H9 (cell line): ENCODE measurements at places on chromosomes 12 and 14. TPM values are rescaled to one million over a fixed set of nuclear protein-coding genes. Genes with fewer than 3 reads are reported as not detected.

- no peak for DNase-seq
Observed at GRCh38 chr12:72793796-72794195, 521.6 kb downstream of the TRHDE start.

- no peak for DNase-seq
Observed at GRCh38 chr12:27966870-27967269, 5.7 kb downstream of the PTHLH start.

The COA8 gene
- total RNA-seq, result 43.2 and 45.5 TPM in 2 replicates

The NOPCHAP1 gene
- 49.3 and 54.1 TPM in 2 replicates for total RNA-seq

DNA sequence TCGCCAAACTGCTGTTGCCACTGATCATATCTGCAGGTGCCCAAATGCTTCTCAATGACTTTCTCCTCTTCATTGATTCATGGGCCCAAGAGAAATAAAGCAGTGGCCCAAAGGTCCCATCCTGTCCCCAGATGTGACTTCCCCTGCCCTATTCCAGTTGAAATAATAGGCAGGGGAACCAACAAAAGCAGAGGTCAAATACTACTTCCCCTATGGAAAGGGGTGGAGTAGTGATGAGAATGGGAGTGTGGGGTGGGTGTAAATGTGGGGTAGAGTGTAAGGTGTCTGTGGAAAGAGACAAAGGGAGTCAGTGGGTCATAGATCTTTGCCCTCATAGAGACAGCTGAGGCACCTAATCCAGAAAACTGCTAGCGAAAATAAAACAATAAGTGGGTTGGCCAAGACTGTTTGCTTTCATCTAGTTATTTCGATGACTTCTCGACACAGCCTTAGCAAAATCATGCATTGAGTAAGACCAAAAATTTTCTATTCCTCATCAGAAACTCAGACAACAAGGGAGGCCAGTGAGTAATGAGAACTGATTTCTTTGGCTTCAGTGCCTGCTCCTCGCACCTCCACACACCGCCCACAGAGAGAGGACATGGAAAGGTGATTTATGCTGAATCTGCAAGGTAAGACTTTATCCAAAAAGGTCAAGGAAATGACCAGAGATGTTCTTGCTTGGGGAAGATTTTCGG is 10.9 kb upstream of the IL22 start:
- no peak for DNase-seq

DNA sequence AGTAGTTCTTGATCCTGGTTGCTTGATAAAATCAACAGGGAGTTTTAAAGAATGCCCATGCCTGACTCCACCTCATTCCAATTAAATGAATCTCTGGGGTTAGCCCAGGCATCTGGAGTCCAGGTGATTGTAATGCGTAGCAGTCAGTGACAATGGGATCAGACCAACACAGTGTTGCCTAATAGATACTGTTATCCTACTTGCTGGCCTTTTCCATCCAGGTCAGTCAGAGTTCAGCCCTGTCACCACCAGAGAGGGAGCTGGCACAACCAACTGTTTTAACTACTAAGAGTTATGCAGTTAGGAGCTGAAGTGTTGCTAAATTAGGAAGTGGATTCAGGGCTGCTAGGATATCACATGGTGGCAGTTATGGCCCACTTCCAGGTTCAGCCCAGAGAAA is 107.1 kb downstream of the GPR135 start:
- peak; percentile 64 for DNase-seq

DNA sequence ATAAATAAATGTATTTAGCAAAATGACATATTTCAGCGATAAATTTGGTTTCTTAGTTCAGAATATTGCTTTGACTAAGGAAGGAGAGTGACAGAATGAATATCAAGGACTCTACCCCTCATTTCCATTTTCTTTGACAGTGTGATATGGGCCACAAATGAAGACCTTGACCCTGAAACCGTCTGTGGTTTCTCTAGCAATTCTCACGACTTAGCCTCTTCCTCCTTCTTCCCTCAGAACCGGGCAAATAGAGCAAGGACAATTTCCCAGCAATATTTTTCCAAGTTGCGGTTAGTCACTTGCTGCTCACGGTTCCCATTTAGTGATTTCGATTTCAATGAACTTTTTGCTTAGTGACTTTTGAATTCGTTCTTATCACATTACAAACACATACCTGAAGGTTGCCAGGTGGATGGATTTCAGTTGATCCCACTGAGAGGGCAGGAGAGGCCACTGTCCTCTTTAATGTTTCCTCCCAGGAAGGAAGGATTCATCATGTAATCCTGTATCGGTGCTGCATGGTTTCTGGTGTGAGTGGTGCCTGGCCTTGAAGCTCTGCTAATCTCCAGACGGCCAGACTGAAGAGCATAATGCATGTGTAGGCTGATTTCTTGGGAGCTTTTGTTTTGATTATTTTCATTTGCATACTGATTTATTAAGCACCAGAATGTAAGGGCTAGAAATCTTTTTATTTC is 77.6 kb downstream of the CHST11 start:
- no peak for DNase-seq

DNA sequence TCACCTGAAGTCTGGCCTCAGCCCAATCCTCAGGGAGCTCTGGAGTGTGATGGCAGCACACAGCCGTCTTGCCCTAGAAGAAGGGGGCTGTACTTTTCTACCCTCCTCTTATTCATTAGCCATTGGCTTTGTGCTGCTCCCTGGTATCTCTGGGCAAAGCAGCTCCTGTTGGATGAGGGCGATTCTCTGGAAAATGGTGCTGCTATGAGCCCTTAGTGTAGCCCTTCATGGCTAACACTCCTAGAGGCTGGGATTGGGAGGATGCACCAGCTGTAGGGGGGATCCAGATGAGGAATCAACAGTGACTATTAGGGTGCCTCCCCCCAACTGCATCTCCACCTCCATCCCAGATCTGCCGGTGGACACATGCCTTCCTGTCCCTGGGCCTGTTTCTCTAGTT is 32.6 kb downstream of the RPH3A start:
- no peak for DNase-seq

The CRACR2A gene
- total RNA-seq, result 2.0 and 2.1 TPM in 2 replicates

The TAS2R14 gene
- total RNA-seq, result 1.9 and 2.1 TPM in 2 replicates

- no peak for DNase-seq
Observed at GRCh38 chr14:88078525-88078924, 73.6 kb downstream of the GPR65 start.

DNA sequence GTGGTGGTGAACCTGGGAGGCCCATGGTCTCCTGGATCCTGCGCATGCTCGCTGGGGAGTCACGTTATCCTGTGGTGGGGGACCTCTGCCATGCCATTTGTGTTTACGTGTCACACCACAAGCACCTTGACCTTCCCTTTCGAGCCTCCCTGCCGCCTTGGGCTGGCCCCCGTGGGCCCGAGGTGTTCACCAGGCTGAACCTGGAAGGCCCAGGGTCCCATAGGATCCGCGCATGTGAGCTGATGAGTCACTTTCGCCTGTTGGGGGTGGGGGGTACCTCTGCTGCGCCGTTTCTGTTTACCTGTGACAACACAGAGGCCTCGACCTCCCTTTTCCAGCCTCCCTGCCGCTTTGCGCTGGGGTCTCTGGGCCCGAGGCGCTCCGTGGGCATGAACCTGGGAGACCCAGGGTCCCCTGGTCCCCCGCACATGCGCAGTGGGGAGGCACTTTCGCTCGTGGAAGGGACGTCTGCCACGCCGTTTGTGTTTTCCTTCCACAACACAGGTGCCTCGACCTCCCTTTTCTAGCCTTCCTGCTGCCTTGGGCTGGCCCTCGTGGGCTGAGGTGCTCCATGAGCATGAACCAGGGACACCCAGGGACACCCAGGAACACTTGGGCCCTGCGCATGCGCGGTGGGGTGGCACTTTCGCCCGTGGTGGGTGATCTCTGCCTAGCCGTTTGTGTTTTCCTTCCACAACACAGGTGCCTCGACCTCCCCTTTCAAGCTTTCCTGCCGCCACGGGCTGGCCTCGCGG is 334.1 kb downstream of the ALG10 start:
- DNase-seq, result no peak

GRCh38 chr14:31084385-31084784 is 58.2 kb upstream of the STRN3 start:
- DNase-seq, result no peak

- no peak for DNase-seq
Observed at GRCh38 chr12:124675881-124676713, 108.7 kb upstream of the NCOR2 start.

GRCh38 chr14:22748631-22749068 is 17.8 kb upstream of the OXA1L start:
- no peak for DNase-seq

The A2M gene
- total RNA-seq, result 0.94 and 1.2 TPM in 2 replicates

GRCh38 chr12:12704593-12705230 is 8.7 kb upstream of the GPR19 start:
- DNase-seq, result peak; percentile 73

The RPS26 gene
- 51.9 and 53.5 TPM in 2 replicates for total RNA-seq

The GLIPR1L2 gene
- total RNA-seq, result 0.09 and 0.35 TPM in 2 replicates

DNA sequence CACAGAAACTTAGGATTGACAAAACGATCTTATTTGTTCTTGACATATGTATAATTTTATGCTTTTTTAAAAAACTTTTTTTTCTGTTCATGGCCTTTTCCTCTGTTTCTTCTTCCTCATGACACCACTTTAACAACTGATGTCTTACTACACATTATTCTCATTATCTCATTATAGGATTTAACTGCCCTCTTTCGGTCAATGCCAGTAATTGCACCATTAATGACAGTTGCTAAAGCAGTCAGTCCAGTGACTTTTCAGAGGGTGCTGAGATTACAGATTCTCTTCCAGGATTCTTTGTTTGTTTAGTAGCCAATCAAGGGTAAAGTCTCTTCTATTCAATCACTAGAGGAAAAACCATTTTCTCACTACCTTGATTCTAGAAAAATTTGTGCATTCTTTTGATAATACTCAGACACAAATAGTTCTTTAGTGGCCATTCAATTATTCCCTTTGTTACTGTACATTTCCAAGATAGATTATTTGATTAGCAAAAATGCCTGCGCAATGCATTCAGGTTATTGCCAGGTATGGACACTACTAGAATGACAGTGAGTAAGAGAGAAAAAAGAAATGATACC is 50.1 kb downstream of the KLRG1 start:
- DNase-seq, result no peak

GRCh38 chr12:66409195-66409871 is 107.0 kb downstream of the HELB start:
- DNase-seq, result peak; percentile 70

DNA sequence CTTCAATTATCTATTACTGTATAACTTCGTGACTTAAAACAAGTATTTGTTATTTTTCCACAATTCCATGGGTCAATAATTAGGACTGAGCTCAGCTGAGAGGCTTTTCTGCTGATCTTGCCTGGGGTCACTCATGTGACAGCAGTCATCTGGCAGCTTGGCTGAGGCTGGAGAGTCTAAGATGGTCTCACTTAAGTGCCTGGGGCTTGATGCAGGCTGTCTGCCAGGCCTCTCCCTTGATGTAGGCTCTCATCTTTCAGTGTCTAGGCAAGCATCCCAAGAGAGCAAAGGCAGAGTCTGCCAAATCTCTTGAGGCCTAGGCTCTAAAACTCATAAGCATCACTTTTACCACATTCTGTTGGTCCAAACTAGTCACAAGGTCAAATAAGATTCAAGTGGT is 93.2 kb downstream of the NKX2-1 start:
- DNase-seq, result no peak

DNA sequence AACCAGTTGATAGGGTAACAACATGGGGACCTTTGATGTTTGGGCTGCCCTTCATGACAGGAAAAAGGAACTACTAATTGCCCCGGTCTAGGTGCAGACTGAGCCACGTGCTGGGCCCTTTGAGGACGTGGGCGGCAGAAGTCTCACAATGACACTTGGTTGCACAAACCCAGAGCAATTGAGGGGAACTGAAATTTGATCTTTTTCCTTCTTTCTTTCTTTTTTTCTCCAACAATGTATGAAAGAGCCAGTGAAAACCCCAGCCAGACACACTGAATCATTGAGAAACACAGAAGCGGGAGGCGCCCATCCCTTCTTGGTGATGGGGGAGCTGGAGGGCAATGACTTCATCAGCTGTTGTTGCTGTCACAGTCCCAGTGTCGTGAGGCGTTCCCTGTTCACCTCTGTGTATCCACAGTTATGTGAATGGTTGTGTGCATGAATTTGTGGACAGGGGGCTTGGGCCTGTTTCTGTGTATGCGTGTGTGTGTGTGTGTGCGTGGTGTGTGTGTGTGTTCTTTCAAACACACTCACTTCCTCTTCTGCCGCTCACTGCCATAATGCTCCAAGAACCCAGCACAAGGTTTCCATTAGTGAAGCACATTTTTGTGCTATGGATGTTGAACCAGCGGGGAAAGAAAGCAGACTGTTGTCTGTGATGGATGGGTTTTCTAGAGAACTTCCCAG is 137.5 kb upstream of the CCND2 start:
- DNase-seq, result no peak

GRCh38 chr14:105180592-105181548 is at the start of gene NUDT14:
Gene NUDT14, minus strand, starts transcription at chr14:105181312. Its CDS starts 103 bp downstream, at chr14:105181209.
- peak; percentile 83 for DNase-seq

The SLC2A13 gene
- 5.1 and 7.0 TPM in 2 replicates for total RNA-seq

GRCh38 chr14:75904311-75904710 is 77.5 kb downstream of the TGFB3 start:
- no peak for DNase-seq

- DNase-seq, result no peak
Observed at GRCh38 chr14:90544566-90544965, 147.7 kb downstream of the CALM1 start.

- peak; percentile 38 for DNase-seq
Observed at GRCh38 chr12:58819345-58819744, 101.0 kb downstream of the LRIG3 start.

DNA sequence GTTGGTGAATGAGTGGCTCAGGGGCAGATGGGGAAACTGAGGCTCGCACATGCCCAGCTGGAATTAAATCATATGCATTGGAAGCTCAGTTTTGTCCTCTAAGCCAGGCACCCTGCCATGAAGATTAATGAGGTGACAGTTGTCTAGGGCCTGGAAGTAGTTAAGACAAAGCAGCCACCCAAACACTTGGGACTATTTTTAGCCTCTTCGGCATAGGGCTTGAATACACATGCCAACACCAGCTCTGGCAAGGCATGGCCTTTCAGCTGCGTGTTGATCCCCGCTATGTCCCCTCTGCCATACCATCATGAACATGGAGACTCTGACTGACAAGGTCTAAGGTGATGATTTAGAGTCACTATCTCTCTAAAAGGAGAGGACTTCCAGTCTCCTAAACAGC is 250.2 kb downstream of the KSR2 start:
- DNase-seq, result no peak

- DNase-seq, result no peak
Observed at GRCh38 chr12:69337311-69338090, 10.7 kb upstream of the LYZ start.

DNA sequence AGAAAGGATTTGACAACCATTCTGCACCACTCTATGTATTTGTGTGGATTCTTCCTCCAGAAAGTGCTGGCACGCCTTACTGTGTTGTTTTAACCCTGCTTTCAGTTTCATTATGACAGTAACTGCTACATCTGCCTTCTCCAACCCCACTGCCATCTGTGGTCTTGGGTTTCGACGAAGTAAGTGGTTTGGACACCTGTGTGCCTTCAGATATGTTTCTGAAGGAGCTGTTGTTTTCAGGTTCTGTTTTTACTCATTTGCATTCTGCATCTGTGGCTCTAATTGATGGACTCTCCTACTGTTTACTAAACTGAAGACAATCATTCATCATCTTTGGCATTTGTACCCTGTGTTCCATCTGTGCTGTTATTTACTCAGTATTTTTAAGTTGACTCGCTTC is 4.1 kb downstream of the TSHR start:
- no peak for DNase-seq

GRCh38 chr12:29374012-29374411 is 7.0 kb downstream of the ERGIC2 start:
- DNase-seq, result no peak

The ERP29 gene
- 160 and 164 TPM in 2 replicates for total RNA-seq

- DNase-seq, result no peak
Observed at GRCh38 chr12:34298971-34299801, 276.9 kb downstream of the ALG10 start.

GRCh38 chr14:81209167-81209836 is 11.5 kb downstream of the GTF2A1 start:
- no peak for DNase-seq

- no peak for DNase-seq
Observed at GRCh38 chr14:29710015-29710414, 217.6 kb downstream of the PRKD1 start.
